ENCODE measurements at places on chromosomes 5 and 9. TPM values are rescaled to one million over a fixed set of nuclear protein-coding genes. Genes with fewer than 3 reads are reported as not detected.

The MCCC2 gene
- total RNA-seq: 21.4 TPM

The FBN2 gene
- total RNA-seq: 0.98 TPM

The PCDHA1 gene
- not detected for total RNA-seq

GRCh38 chr5:174799121-174799520, 74.7 kb downstream of the MSX2 start:
- DNase-seq: no peak

GRCh38 chr5:157650991-157651611, 1.1 kb downstream of the SOX30 start:
- DNase-seq: no peak

GRCh38 chr9:96008502-96009222, 133.2 kb downstream of the ERCC6L2 start:
- no peak for DNase-seq

The IL4 gene
- not detected for total RNA-seq

The GARNL3 gene
- total RNA-seq: 12.5 TPM

The ISL1 gene
- 1.1 TPM for total RNA-seq

DNA sequence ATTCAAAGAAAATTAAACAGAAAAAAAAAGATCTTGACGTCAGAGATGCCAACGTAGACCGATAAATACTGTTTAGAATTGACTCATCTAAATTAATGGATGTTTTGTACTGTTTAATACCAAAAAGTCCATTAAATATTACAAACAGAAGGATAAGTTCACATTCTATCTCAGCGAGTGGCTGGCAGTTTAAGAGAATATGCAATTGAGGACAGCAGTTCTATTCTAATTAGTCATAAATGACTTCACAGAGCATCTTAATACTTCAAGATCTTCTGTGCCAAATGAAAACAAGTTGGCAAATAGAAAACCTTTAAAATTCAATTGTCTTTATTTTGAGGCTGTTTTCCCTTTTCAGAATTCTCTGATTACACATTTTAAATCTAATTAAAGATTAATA, 326.6 kb upstream of the NREP start:
- DNase-seq: no peak

- DNase-seq: no peak
These were observed 31.3 kb downstream of the FYB1 start for GRCh38 chr5:39187831-39188731.

DNA sequence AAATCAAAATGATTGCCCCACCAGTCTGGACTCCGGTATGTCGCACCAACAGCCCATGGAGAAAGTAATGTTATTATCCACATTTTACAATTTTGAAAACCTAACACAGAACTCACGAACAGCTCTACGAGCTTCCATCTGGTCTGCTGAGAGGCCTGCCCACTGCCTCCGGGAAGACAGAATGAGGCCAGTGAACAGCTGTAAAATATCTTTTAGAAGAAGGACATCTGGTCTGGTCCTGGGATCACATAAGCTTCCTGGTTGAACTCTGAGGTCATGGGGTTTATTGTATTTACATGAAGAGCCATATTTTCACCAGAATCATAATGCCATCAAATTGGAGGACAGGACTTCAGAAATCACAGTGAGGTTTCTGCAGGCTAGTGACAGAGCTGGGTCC, 89.0 kb downstream of the FRMD3 start:
- no peak for DNase-seq

GRCh38 chr5:108649106-108649505, 98.6 kb upstream of the FER start:
- DNase-seq: no peak

Measured in suprapubic skin (tissue), 4 donors.